Smooth muscle cell of bladder (primary cell): ENCODE measurements at places on chromosomes 1 and 21. TPM values are rescaled to one million over a fixed set of nuclear protein-coding genes. Genes with fewer than 3 reads are reported as not detected.

C1orf141 gene
- total RNA-seq, result not detected in 2 replicates

GNAT2 gene
- 0.28 and 0.37 TPM in 2 replicates for total RNA-seq

SMAP2 gene
- total RNA-seq, result 12.3 and 15.9 TPM in 2 replicates

ADGRB2 gene
- 5.0 and 7.0 TPM in 2 replicates for total RNA-seq

PROK1 gene
- 0.14 TPM in 1 of 2 replicates, not detected in the other for total RNA-seq

SLC1A7 gene
- total RNA-seq, result 1.00 and 5.8 TPM in 2 replicates

ILDR2 gene
- under 0.01 TPM in 2 replicates for total RNA-seq

OR2AK2 gene
- total RNA-seq, result not detected in 2 replicates

FAM229A gene
- 0.71 and 1.1 TPM in 2 replicates for total RNA-seq

DENND2C gene
- total RNA-seq, result 1.4 and 1.8 TPM in 2 replicates

IL10 gene
- total RNA-seq, result not detected in 2 replicates

RPTN gene
- total RNA-seq, result not detected in 2 replicates

COL9A2 gene
- total RNA-seq, result 1.7 and 1.9 TPM in 2 replicates

RXFP4 gene
- total RNA-seq, result not detected in 2 replicates

NPR1 gene
- 0.57 and 1.5 TPM in 2 replicates for total RNA-seq

FAM72B gene
- total RNA-seq, result 0.92 and 1.1 TPM in 2 replicates

KCNQ4 gene
- under 0.01 TPM in 1 of 2 replicates, not detected in the other for total RNA-seq

AKR7A2 gene
- total RNA-seq, result 70.4 and 72.3 TPM in 2 replicates

MAEL gene
- total RNA-seq, result under 0.01 TPM in 1 of 2 replicates, not detected in the other

SH2D1B gene
- not detected in 2 replicates for total RNA-seq

AMY1C gene
- total RNA-seq, result not detected in 2 replicates

CEP350 gene
- 60.4 and 63.4 TPM in 2 replicates for total RNA-seq
